Activated CD4-positive, alpha-beta T cell treated with anti-CD3 and anti-CD28 coated beads for 24 hours (primary cell): ENCODE measurements at places on chromosomes 1 and 21.
A peak's percentile ranks its signal among the peaks of the same experiment; 100 is the strongest.

- peak; percentile 27 for DNase-seq
Measured at GRCh38 chr1:65147424-65148177, 402 bp upstream of the AK4 start.

- no peak for DNase-seq
Measured at GRCh38 chr1:227889863-227890405, 57.8 kb downstream of the WNT9A start.

DNA sequence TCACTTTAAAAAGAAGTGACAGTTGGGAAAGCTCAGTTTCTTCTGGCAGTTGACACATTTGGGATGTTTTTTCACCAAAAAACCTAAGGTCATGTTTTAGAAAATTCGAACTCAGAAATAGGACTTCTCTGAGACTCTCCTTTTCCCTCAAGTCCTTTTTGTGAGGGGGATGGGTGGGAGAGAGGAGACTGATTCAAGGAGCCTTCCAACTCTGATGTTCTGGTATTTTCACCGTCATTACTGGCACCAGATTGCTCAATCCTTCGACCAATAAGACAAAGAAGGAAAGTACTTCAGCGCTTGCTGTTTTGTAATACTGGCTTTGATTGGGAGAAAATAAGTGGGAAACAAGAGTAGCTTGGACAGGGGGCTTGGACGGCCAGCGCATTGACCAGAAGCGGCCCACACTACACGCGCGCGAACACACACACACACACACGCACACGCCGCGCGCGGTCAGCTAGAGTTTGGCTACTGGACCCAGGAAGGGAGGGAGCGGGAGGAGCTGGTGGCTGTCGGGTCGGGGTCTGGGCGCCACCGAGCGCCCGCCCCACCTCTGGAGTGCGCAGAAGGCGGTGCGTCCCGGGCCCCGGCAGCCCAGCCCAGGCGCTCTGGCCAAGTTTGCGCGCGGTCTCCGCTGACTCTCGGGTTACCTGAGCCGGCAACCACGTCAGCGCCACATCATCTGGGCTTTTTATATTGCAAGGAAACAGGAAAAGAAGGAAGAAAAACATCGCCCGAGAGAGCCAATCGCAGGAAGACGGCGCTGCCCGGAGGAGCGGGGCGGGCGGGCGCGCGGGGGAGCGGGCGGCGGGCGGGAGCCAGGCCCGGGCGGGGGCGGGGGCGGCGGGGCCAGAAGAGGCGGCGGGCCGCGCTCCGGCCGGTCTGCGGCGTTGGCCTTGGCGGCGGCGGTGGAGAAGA, at the start of gene KCNK1:
Gene KCNK1 (plus strand): TSS at position 855 of the 921 bp plus-strand sequence. CDS start 66 bp downstream, at position 921.
- DNase-seq, result no peak

- DNase-seq, result no peak
Measured at GRCh38 chr1:184945678-184946412, 28.5 kb downstream of the NIBAN1 start.

GRCh38 chr1:115557715-115558114, 84.1 kb upstream of the VANGL1 start:
- DNase-seq, result no peak

GRCh38 chr1:64019818-64020217, 183.6 kb upstream of the UBE2U start:
- no peak for DNase-seq

DNA sequence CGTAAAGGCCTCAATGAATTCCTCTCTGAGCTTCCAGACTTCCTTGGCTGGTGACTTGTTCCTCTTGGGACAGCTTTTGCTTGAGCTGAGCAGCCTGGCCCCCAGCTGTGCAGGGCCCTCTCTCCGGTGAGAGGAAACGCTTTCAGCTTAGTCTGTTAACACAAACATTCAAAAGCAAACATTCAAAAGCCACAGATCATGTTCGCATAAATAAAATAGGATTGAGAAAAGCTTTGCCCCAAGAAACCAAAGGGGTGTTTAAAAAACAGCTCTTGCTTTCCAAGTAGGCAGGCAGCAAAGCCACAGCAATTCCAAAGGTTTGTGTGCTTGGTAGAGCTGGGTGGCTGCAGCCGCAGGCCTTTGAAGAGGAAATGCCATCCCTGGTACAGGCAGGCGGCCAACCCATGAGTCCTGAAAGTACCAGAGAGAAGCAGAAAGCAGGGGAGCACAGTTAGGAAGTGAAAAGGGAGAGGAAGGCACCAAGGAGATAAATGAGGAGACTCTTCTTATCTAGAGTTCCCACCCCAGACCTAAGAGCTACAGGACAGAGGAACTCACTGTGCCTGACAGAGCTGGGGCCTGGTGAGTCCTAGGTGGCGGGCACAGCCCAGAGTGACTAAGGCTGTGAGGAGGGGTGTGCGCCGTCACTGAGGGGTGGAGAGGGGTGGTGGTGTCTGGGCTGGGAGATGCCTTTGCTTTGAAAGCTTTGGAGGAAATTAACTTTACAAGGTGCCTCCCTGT, 48.4 kb downstream of the CCN1 start:
- DNase-seq, result no peak

DNA sequence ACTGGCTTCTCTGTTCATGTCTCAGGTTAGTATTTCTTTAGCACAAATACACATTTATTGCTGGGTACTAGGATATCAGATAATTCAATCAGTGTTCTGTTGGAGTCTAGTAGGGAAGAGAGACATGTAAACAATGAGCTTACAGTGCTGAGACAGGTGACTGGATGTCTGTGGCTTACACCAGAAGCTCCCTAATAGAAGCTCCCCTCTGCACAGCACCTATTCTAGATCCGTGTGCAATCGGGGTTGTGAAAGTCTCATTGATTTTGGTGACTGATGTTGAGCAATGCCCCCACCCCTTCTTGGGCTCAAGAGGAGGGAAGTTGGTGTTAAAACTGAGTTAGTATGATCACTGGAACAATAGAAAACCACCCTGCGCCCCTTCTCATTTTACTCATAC, 279.2 kb downstream of the RPS6KC1 start:
- no peak for DNase-seq

DNA sequence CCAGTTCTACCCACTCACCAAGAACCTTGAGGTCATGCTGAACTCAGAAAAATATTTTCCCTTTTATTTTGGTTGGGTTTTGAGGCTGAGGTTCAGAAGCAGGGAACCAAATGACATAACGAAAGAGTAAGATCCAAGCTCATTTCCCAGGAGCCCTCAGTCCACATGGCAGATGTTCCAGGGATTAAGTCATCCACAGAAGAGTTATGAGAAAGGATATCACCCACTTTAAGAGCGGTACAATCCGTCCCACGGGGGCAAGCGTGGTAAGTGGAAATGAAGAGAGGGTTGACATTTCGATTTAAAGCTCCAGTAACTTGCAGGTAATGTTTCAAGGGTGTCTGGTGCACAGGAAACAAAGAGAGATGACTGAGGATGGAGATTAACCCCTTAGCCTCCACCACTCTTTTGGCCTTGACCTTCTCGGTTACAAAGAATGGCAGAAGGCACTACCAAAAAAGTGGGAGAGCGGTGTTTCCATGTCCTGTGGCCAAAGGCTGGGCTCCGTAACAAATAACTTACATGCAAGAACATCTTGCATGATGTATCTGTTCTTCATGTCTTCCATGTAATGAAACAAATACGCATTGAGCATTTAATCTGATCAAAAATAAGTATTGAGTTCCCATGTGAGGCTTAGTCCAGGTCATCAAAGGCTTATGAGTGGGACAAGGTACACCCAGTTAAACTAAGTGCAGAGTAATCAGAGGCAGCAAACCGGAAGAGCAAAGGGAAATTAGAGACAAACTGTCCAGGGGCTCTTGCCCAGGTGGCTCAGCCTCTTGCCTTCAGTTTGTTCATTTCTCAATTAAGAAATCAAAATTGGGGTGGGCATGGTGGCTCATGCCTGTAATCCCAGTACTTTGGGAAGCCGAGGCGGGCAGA, 241.4 kb downstream of the TOMM20 start:
- no peak for DNase-seq

DNA sequence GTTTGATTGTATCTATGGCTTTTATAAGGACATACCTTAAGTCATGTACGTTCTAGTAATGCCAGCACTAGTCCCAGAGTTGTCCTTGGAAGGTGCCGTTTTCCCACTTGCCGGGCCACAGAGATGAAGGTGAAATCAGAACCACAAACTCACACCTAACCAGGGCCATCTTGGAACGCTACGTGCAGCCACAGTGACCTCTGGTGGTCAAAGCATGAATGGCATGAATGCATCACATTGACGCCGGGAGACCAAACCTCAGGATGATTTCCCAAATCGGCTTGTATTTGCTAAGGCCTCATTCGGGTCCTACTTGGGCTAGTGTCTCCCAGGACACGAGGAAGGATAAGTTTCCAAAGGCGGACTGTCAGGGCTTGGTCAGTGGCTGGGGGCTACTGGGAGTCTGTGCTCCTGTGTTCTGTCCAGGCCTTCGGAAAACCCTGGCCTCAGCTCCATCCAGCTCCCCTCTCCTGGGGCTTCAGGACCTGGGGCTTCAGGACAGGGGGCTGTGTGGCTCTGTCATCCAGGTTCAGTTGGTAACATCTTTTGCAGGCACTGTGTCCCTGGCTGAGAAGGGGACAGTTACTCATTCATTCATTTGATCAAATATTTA, 260.5 kb downstream of the PRDM2 start:
- peak; percentile 59 for DNase-seq

DNA sequence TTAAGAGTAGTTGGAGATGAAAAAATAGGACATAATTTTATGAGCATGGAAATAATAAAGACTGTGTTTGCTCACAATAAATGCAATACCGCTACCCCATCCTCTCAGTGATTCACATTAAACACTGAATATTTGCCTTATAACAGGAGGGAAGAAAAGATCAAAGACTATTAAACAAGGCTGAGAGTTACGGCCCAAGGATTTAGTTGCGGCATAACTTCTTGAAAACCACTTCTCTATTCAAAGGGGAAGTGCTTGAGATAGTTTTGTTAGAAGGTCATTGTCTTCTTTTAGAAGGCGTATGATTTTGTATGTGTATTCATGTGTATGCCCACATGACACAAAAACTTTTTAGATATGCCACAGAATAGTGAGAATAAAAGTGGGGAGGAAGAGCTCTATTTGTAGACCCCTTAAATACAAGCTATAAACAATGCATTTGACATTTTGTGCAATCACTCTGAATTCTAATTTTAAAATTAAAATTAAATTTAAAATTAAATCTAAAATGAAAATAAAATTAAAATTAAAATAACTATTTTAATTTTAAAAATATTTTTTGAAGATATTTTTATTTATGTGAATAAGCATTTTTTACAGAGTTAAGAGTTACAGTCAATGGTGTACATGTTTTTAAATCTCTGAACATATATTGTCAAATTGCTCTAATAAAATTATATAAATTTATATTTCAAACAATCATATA, 986.6 kb upstream of the ADAMTS5 start:
- DNase-seq, result no peak

DNA sequence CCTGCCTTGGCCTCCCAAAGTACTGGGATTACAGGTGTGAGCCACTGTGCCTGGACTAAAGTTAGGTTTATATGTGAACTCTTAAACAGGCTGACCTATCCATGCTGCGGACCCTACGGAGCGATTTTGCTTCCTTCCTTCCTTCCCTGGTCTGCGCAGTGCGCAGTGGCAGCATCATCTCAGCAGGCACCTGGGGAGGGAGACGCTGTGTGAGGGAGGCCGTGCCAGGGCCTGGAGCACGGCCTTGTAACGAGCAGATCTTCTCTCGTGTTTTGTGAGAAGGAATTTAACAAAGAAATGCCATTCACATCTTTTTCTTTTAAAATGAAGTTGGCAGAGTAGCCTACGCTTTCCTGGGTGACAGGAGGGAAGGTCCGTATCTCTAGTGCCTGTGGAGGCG, 45.8 kb downstream of the PKNOX1 start:
- DNase-seq, result no peak

DNA sequence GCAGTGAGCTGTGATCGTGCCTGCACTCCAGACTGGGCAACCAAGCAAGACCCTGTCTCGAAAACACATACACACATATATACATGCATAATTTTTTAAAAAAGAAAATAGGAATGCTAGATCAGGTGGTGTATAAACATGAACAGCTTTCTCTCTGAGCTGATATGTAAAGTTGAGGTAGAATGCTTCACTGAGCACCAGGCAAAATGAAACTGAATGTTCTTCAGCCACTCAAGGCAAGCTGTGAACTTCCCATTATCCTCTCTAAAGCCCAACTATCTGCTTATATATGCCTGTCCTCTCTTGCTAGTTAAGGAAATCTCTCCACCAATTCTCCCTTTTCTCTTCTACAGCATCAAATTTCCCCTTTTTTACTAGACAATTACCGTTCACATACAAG, 93.0 kb downstream of the NUF2 start:
- DNase-seq, result no peak

- DNase-seq, result no peak
Measured at GRCh38 chr21:26966649-26967061, 233 bp downstream of the ADAMTS5 start.

DNA sequence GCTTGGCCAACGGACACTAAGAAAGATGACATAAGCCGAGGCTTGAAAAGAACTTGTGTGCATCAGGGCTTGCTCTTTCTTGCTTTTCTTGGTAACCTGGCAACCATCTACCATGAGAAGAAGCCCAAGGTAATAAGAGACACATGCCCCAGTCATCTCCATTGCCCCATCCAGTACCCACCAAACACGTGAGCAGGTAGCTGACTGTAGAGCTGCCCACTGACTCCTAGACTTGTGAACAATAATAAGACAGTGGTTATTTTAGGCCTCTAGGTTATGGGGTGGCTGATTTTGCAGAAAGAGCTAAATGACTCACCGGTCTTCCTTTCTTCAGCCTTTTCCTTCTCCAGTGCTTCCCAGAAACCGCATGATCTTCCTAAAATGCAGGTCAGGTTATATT, 105.0 kb upstream of the JUN start:
- DNase-seq, result no peak

DNA sequence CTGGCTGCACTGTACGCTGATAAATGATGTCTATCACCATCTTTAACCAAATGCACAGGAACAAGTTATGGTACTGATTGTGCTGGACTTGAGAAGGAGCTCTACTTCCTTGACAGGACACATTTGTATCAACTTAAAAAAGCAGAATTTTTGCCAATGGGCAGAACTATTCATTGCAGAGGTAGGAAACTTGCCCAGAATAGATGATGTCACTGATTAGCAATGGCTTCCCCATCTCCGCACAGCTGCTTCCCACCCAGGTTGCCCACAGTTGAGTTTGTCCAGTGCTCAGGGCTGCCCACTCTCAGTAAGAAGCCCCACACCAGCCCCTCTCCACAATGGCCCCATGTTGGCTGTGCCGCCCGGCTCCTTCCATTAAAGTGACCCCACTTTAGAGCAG, 33.4 kb downstream of the CAPN2 start:
- DNase-seq, result no peak

- no peak for DNase-seq
Measured at GRCh38 chr1:47189844-47190508, at the start of gene PDZK1IP1. Gene PDZK1IP1 (minus strand): TSS chr1:47190036. CDS start chr1:47189932, 104 bp downstream.

- DNase-seq, result no peak
Measured at GRCh38 chr1:38454236-38454635, 405.3 kb downstream of the RRAGC start.

GRCh38 chr1:37147392-37147831, 113.1 kb upstream of the GRIK3 start:
- DNase-seq, result no peak

DNA sequence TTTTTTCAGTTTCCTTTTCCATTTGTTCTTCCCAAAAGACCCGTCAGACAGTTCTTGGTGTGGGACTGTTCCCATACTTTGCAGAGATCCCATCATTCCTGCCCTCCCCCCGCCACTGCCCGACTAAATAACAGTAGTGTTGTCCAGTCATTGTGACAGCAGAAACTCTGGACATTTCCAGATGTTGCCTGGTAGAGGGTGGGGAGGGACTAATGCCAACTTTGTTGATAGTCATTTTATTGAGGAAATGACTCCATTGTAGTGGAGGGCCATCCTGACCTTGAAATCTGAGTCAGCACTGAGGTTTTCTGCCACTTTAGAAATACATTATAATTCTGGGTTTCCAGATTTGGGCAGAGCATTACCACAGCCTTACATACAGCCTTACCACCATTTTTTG, 85.4 kb downstream of the CEP350 start:
- no peak for DNase-seq
